ENCODE measurements at places on chromosomes 5 and 9.
A peak's percentile ranks its signal among the peaks of the same experiment; 100 is the strongest.

DNA sequence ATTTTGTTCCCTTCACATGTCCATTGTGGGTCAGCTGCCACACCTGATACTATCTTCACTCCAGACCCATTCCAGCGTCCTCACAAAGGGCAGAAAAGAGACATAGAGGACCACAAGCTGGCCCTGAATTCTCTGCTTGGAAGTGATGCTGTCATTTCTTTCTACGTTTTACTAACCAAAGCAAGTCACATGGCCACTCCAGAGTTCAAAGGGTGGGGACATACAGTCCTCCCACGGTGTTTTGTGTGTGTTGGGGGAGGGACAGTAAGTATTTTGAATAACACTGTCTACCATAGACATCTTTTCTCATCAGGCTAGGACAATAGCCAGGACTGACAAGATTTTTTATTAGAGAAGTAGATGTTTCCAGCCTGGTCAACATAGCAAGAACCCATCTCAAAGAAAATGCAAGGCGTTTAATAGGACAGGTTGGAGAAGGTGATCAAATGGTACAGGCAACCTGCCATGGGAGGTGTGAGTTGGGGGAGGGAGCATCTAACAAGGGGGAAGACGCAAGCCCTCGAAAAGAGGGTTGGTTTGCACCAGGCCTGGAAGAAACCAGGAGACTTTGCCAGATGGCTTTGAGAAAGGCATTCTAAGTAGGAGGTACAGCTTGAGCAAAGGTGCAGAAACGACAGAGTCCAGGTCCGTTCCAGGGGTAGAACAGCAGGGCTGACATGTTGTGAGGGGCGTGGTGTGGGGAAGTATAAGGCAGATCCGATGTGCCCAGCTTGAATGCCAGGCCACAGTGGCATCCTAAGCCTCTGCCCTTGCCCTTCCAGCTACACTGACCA, 11.3 kb upstream of the GLIPR2 start:
- H3K36me3 ChIP-seq = peaks cover 6% of the 10 kb centered on the region
- no peak overlapping the region for H3K27ac ChIP-seq
- H3K4me3 ChIP-seq = no peak overlapping the region
- no peak for DNase-seq
- H3K4me1 ChIP-seq = peaks cover 14% of the 10 kb centered on the region

- no peak overlapping the region for H3K4me3 ChIP-seq
- no peaks in the 10 kb centered on the region for H3K36me3 ChIP-seq
- no peak for DNase-seq
- H3K27me3 ChIP-seq = no peaks in the 10 kb centered on the region
- peak overlapping the region; percentile 42 for H3K27ac ChIP-seq
These were observed 45.2 kb downstream of the CYSTM1 start for GRCh38 chr5:140220032-140220697.

GRCh38 chr9:89293014-89293413, 18.0 kb upstream of the CKS2 start:
- H3K4me1 ChIP-seq = no peaks in the 10 kb centered on the region
- H3K27ac ChIP-seq = no peak overlapping the region
- peaks cover 14% of the 10 kb centered on the region for H3K27me3 ChIP-seq
- no peaks in the 10 kb centered on the region for H3K36me3 ChIP-seq
- no peak overlapping the region for H3K4me3 ChIP-seq

GRCh38 chr9:100466829-100467221, 6.1 kb upstream of the TMEFF1 start:
- H3K27me3 ChIP-seq = peaks cover 26% of the 10 kb centered on the region
- no peak for DNase-seq
- no peak overlapping the region for H3K27ac ChIP-seq

GRCh38 chr5:16578474-16578883, 38.3 kb downstream of the RETREG1 start:
- no peak for DNase-seq
- no peak overlapping the region for H3K4me3 ChIP-seq
- no peaks in the 10 kb centered on the region for H3K27me3 ChIP-seq
- peaks cover 23% of the 10 kb centered on the region for H3K4me1 ChIP-seq
- H3K27ac ChIP-seq = no peak overlapping the region
- peaks cover 8% of the 10 kb centered on the region for H3K36me3 ChIP-seq

- no peak overlapping the region for H3K4me3 ChIP-seq
- no peak for DNase-seq
- H3K4me1 ChIP-seq = no peaks in the 10 kb centered on the region
- H3K27ac ChIP-seq = no peak overlapping the region
These were observed 85.8 kb upstream of the S1PR3 start for GRCh38 chr9:88905506-88905905.

DNA sequence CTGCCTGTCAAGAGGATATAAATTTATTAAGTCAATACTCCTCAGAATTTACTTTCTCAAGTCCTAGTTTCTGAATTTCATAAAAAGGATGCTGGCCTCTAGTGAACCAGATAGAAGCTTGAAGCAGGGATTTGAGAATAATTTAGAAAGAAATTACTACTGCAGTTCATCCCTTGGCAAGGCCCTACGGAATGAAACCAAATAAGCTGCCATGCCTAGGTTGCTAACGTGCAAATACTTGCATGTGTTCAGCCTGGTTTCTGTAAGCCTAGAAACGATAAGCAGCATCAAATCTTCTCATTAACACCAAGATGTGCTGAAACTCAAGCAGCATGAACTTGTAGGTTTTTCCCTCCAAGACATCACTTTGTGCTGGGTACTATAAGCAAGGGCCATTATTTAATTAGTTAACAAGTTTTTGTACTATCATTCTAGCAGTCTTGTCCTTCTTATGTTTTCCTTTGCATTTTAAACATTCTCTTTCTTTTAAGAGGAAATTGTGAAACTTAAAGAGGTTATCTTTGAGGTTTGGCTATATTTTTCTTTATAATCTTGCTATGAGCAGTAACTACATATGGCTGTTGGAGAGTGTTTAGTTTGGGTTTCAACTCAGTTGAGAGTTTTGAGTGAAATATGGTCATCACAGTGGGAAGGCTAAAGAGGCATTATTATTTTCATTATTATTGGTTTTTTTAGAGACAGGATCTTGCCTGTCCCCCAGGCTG, 71.8 kb downstream of the ADAMTSL1 start:
- H3K4me1 ChIP-seq = no peaks in the 10 kb centered on the region
- no peaks in the 10 kb centered on the region for H3K36me3 ChIP-seq
- no peak for DNase-seq

DNA sequence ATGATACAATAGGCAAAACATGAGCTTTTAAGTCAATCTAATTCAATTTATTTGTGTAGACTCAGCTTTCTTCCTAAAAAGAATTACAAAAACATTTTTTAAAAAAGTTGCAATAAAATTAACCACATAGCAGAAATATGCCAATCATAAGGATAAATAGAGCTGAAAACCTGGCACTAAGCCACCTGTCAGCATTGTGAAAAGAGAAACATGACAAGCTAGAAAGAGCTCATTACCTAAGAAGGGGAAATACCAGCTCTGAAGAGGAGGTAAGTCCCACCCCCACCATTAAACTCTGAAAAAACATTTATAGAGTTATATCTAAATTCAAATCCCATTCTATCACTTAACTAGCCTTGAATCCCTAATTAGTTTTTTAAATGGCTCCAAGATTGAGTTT, 372.9 kb downstream of the OSTF1 start:
- H3K4me1 ChIP-seq = no peaks in the 10 kb centered on the region
- no peaks in the 10 kb centered on the region for H3K27me3 ChIP-seq
- H3K36me3 ChIP-seq = no peaks in the 10 kb centered on the region
- H3K4me3 ChIP-seq = no peak overlapping the region
- no peak for DNase-seq
- no peak overlapping the region for H3K27ac ChIP-seq

- H3K4me3 ChIP-seq = no peak overlapping the region
- DNase-seq = no peak
- H3K4me1 ChIP-seq = no peaks in the 10 kb centered on the region
- no peaks in the 10 kb centered on the region for H3K27me3 ChIP-seq
- no peak overlapping the region for H3K27ac ChIP-seq
These were observed 804.4 kb downstream of the TLE4 start for GRCh38 chr9:80376180-80376579.

- peaks cover 49% of the 10 kb centered on the region for H3K4me1 ChIP-seq
- peak overlapping the region; percentile 80 for H3K4me3 ChIP-seq
- H3K36me3 ChIP-seq = peaks cover 2% of the 10 kb centered on the region
- peaks cover 14% of the 10 kb centered on the region for H3K27me3 ChIP-seq
These were observed 31.0 kb upstream of the NR3C1 start for GRCh38 chr5:143434261-143435209.

DNA sequence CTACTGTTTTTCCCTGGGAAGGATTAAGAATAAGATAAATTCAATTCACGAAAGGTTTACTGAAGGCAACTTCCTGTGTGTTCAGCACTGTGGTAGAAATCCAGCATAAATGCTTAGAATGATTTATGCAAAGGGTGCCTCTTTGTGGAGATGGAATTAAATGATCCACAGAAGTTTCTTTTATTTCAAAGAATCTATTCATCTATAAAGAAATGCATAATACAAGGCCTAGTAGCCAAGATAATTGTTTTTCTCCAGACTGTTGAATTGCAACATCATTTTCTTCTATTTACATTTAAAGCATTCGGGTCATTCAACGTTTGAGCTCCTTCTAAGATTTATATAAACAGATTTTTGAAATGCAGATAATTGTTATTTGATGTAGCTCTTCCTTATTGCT, 138.8 kb upstream of the NFIL3 start:
- no peak overlapping the region for H3K4me3 ChIP-seq
- H3K27me3 ChIP-seq = peaks cover 17% of the 10 kb centered on the region
- H3K4me1 ChIP-seq = no peaks in the 10 kb centered on the region

GRCh38 chr9:79264511-79265355, 307.0 kb upstream of the TLE4 start:
- no peaks in the 10 kb centered on the region for H3K4me1 ChIP-seq
- peaks cover 6% of the 10 kb centered on the region for H3K27me3 ChIP-seq
- H3K27ac ChIP-seq = no peak overlapping the region
- H3K36me3 ChIP-seq = no peaks in the 10 kb centered on the region
- no peak overlapping the region for H3K4me3 ChIP-seq

GRCh38 chr9:13746876-13747275, 467.4 kb upstream of the MPDZ start:
- H3K4me3 ChIP-seq = no peak overlapping the region
- no peaks in the 10 kb centered on the region for H3K27me3 ChIP-seq
- no peak for DNase-seq
- no peaks in the 10 kb centered on the region for H3K36me3 ChIP-seq
